Upper lobe of right lung (tissue), 1 donor: ENCODE measurements at places on chromosomes 13 and 19.

GRCh38 chr13:103022336-103022735, 43.9 kb downstream of the SLC10A2 start:
- no peak for DNase-seq

DNA sequence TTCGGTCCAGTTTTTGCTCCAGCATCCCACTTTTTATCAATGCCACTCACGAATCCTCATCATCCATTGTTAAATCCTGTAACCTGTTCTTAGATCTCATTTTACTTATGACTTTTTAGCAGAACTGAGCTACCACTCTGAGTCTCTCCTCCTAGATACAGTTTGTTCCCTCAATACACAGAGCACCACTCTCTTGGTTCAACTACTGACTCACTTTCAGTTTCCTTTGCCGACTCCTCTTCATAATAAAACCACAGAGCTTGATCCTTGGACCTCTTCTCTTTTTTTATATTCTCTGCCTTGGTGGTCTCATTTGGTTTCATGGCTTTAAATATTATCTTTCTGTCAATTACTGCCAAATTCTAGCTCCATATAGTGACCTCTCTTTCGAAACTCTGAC, 150.3 kb downstream of the SLITRK5 start:
- no peak for DNase-seq

DNA sequence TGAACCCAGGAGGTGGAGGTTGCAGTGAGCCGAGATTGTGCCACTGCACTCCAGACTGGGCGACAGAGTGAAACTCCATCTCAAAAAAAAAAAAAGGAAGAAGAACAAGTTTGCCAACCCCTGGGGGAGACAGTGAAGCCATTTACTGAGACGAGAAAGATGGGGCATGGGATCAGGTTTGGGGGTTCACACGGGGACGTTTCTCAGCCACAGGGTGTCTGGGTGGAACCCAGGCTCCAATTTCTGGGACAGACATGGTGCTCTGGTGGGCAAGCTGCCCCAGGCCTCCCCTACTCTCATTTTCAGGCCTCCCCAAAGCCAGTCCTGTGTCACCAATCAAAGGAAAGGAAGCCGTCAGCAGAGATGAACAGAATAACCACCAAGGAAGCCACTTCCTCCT, 13.4 kb downstream of the HSH2D start:
- no peak for DNase-seq

DNA sequence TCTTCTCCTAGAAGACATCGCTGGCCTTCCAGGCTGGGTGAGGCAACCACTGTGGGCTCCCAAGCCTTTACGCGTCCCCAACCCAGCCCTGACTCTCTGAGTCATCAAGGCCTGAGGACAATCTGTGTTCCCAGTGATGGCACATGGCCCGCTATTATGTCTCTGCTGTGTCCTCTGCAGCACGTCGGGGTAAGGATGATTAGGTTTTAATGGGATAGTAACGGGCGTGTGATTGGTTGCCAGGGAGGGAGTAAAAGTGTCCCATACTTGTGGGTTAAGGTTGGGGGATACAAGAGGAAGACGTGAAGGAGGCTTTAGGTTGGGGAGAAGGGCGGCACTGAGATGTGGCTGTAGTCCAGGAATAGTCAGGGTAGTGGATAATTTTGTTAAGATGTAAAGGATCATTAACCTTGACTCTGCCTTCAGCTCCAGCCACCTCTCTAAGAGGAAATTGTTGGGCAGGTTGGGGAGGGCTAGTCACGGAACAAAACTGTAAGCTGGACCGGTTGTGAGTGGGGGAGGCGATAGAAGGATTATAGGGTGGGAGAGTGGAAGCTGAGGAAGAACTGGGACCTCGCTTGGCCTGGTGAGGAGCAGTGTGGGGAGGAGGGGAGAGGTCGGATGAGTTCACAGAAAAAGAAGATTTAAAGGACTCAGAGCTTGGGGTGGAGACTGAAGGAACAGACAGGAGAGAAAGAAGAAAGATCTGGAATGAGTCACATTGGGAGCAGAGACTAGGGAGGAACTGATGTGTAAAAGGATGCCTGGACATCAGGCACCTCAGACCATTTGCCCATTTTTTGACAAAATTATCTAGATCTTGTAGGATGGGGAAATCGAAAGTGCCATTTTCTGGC, 27.9 kb upstream of the IGFL1 start:
- DNase-seq = no peak

DNA sequence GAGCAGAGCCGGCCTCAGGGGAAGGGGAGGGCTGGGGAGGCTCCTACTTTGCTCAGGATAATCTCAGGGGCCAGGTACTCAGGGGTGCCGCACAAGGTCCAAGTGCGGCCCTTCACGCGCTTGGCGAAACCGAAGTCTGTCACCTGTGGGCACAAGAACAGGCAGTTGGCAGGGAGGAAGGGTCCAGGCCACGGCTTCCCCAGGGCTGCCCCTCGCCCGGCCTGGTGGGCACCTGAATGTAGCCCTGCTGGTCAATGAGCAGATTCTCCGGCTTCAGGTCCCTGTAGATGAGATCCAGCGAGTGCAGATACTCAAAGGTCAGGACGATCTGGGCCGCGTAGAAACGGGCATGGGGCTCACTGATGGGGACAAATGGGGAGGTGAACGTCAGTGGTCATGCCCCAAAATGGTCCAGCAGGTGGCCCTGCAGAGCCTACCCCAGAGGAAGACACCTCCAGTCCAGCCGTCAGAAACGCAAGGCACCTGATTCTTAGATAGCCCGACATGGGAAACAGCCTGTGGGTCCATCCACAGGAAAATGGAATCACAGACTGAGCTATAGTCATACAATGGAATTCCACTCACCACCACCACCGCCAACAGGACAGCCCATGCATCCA, 7.1 kb upstream of the SAMD1 start:
- DNase-seq = no peak

GRCh38 chr19:6868351-6868750, 19.0 kb upstream of the ADGRE1 start:
- DNase-seq = no peak
